ENCODE measurements at places on chromosomes 3 and 15. TPM values are rescaled to one million over a fixed set of nuclear protein-coding genes. Genes with fewer than 3 reads are reported as not detected.

IQCF5 gene
- not detected for total RNA-seq

AMT gene
- total RNA-seq: 33.4 TPM

TGM5 gene
- not detected for total RNA-seq

CYP1A1 gene
- total RNA-seq: 0.27 TPM

PHLDB2 gene
- total RNA-seq: 36.0 TPM

PLA2G4D gene
- not detected for total RNA-seq

SYNPR gene
- total RNA-seq: 3.7 TPM

DNA sequence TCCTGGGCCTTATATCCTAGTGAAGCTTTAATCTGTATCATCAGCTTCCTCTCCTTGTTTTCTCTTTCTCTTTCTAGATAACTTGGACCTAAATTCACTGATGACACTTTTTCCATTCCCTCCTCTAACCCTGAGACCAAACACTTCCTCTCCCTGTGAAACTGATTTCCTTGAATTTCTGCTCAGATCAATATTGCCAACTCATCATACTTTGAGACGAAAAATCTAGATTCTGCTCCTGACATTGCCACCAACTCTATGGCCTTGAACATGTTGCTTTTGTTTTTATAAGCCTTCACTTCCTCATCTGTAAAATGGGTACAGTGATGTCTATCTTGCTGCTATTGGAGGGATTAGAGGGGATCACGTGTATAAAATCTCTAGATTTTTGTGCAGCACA, 42.7 kb upstream of the RASGRF1 start:
- no peak for DNase-seq
- H3K4me3 ChIP-seq: no peak overlapping the region
- H3K36me3 ChIP-seq: no peaks in the 10 kb centered on the region
- H3K4me1 ChIP-seq: peaks cover 9% of the 10 kb centered on the region

GRCh38 chr3:46080124-46080968, 53.1 kb upstream of the XCR1 start:
- H3K4me1 ChIP-seq: peaks cover 12% of the 10 kb centered on the region
- H3K27me3 ChIP-seq: peaks cover 3% of the 10 kb centered on the region
- H3K36me3 ChIP-seq: no peaks in the 10 kb centered on the region
- H3K27ac ChIP-seq: no peak overlapping the region
- H3K4me3 ChIP-seq: no peak overlapping the region

DNA sequence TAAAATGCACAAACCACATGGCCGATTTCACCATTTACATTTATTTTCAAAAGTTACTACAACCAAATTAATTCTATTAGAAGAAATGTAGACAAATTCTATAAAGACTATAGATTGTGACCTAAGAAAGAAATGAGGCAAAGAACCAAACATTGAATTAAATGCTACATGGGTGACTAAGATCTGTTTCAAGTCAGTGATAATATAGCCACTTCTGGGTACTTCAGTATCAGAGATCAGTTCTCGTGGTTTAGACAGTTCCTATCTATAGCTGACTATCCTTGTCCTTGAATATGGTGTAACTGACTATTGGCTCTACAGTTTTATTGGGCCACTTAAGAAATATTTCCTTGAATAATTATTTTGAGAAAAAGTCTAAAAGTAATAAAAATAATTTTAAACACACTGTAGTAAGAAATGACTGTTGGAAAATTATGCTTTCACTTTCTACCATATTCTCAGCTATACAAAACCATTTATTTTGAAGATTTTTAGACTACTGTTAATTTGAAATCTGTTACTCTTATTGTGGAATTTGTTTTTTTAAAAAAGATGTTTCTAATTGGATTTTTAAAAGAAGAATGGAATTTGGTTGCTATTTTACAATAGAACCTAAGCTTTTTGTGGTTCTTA, 14.1 kb downstream of the KCNMB3 start:
- H3K36me3 ChIP-seq: peaks cover 14% of the 10 kb centered on the region
- H3K27me3 ChIP-seq: no peaks in the 10 kb centered on the region
- peaks cover 6% of the 10 kb centered on the region for H3K4me1 ChIP-seq
- DNase-seq: no peak

- H3K27me3 ChIP-seq: peaks cover 12% of the 10 kb centered on the region
- H3K4me1 ChIP-seq: peaks cover 5% of the 10 kb centered on the region
- H3K27ac ChIP-seq: no peak overlapping the region
- H3K36me3 ChIP-seq: no peaks in the 10 kb centered on the region
- no peak overlapping the region for H3K4me3 ChIP-seq
- DNase-seq: no peak
These were observed 397.6 kb upstream of the RGMA start for GRCh38 chr15:93486407-93487117.

DNA sequence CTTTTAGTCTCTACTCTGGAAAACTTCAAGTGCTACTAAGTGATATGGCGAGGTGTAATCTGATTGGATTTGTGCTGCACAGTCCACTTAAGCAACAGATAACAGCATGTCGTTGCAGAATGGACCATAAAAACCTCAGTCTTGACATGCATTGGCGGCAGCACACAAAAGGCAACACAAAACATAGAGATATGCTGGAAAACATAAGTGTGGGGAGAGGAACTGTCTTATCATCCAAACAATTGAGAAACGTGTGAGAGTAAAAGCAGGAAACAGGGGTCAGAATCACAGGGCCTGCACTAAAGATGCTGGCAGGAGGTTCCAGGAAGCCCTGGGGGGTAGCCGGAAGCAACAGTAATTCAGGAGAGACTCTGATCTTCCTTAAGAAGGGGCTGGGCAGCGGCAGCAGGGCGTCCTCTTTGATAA, 82.1 kb downstream of the CGNL1 start:
- peaks cover 13% of the 10 kb centered on the region for H3K36me3 ChIP-seq
- DNase-seq: no peak
- peaks cover 26% of the 10 kb centered on the region for H3K4me1 ChIP-seq

DNA sequence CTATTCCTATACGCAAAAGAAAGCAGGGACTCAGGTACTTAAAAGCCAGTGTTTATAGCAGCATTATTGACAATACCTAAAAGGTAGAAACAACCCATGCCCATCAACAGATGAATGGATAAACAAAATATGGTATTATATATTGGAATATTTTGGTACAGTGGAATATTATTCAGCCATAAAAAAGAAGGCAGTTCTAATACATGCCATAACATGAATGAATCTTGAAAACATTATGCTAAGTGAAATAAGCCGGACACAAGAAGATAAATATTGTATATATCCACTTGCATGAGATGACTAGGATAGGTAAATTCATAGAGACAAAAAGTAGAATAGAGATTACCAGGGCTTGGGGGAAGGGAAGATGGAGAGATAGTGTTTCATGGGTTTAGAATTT, 9.2 kb downstream of the FNDC3B start:
- no peak overlapping the region for H3K27ac ChIP-seq
- H3K4me1 ChIP-seq: peaks cover 19% of the 10 kb centered on the region
- DNase-seq: no peak
- H3K27me3 ChIP-seq: no peaks in the 10 kb centered on the region

GRCh38 chr15:38894243-38894948, 329.8 kb upstream of the RASGRP1 start:
- no peak overlapping the region for H3K4me3 ChIP-seq
- DNase-seq: no peak
- H3K4me1 ChIP-seq: peaks cover 55% of the 10 kb centered on the region
- H3K36me3 ChIP-seq: no peaks in the 10 kb centered on the region
- no peaks in the 10 kb centered on the region for H3K27me3 ChIP-seq
- H3K27ac ChIP-seq: peak overlapping the region; percentile 77

DNA sequence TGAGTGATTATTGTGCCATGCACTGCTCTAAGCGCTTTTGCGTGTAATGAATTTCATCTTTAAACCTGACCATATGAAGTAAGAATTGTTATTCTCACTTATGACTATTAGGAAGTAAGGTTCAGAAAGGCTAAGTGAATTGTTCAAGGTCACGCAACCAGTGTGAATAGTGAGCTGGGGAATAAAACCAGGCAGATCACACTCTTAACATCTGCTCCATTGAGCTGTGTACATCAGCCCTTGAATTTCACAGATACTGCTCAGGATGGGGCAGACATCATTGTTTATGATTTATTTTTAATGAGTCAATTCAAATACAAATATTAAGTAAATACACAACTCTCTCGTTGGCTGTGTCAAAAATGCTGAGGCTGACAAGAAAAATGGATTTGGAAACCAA, 184.5 kb downstream of the FNDC3B start:
- DNase-seq: no peak
- H3K36me3 ChIP-seq: peaks cover 8% of the 10 kb centered on the region
- no peak overlapping the region for H3K27ac ChIP-seq
- peaks cover 29% of the 10 kb centered on the region for H3K4me1 ChIP-seq
- no peaks in the 10 kb centered on the region for H3K27me3 ChIP-seq

- H3K4me1 ChIP-seq: no peaks in the 10 kb centered on the region
- no peaks in the 10 kb centered on the region for H3K36me3 ChIP-seq
- H3K4me3 ChIP-seq: no peak overlapping the region
- no peak overlapping the region for H3K27ac ChIP-seq
- no peak for DNase-seq
These were observed 55.5 kb upstream of the MBNL1 start for GRCh38 chr3:152213203-152213602.

DNA sequence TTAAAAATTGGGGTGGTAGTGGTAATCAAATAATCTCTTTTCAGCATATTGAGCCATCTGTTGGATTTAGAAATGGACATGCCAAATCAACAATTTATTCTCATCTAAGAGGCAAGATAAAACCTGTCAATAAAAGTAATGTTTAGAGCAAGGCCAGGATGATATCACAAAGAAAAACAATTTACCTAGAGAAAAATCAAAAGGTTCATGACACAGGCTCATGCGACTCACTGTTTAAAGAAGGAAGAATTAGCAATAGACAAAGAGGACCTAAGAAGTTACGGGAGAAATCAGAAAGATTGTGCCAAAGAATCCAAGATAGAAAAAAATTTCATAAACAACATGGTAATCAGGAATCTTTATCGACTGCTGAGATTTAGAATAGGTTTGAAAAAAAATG, 868.5 kb upstream of the GBE1 start:
- no peak overlapping the region for H3K27ac ChIP-seq
- H3K36me3 ChIP-seq: no peaks in the 10 kb centered on the region
- H3K27me3 ChIP-seq: no peaks in the 10 kb centered on the region
- DNase-seq: no peak
- no peak overlapping the region for H3K4me3 ChIP-seq
- no peaks in the 10 kb centered on the region for H3K4me1 ChIP-seq

- peak overlapping the region; percentile 56 for H3K27ac ChIP-seq
- H3K4me1 ChIP-seq: peaks cover 9% of the 10 kb centered on the region
- H3K36me3 ChIP-seq: peaks cover 25% of the 10 kb centered on the region
These were observed 134.6 kb downstream of the LRRC28 start for GRCh38 chr15:99385865-99386264.

DNA sequence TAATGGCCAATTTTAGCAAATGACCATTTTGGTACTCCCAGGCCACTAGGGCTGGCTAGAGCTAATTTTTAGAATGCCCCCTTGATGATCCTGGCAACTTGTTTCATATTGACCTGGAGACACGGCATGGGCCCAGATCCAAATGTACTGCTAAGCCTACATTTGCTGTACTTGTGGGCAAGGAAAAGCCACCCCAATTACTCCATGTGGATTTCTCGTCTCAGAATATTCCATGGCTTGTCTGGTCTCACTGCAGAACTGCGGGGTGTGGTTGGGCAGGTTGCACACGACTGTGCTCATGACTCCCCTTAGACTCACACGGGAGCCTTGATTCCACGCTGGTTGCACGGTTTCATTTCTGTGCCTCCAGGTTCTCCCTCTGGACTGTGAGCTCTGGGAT, 140.9 kb downstream of the RPLP1 start:
- H3K4me1 ChIP-seq: peaks cover 27% of the 10 kb centered on the region
- no peaks in the 10 kb centered on the region for H3K36me3 ChIP-seq
- H3K27ac ChIP-seq: no peak overlapping the region
- peaks cover 11% of the 10 kb centered on the region for H3K27me3 ChIP-seq
- H3K4me3 ChIP-seq: no peak overlapping the region

DNA sequence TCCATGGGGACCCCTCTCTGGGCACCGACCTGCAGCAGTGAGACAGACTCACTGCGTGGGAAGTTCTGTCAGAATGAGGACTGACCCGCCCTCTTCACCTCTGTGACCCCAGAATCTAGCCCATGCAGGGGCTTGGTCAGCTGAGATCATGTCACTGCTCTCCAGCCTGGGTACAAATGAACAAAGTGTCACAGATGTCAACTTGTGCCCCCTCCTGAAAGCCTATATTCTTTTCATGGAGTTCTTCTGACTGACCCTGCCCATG, 210.8 kb downstream of the XXYLT1 start:
- H3K36me3 ChIP-seq: peaks cover 5% of the 10 kb centered on the region
- H3K4me1 ChIP-seq: peaks cover 9% of the 10 kb centered on the region
- no peak for DNase-seq

- H3K27ac ChIP-seq: peak overlapping the region; percentile 89
- peaks cover 21% of the 10 kb centered on the region for H3K4me1 ChIP-seq
- DNase-seq: no peak
- H3K36me3 ChIP-seq: peaks cover 15% of the 10 kb centered on the region
- H3K4me3 ChIP-seq: peak overlapping the region; percentile 93
These were observed 2.2 kb downstream of the ST6GAL1 start for GRCh38 chr3:186932281-186933181.

DNA sequence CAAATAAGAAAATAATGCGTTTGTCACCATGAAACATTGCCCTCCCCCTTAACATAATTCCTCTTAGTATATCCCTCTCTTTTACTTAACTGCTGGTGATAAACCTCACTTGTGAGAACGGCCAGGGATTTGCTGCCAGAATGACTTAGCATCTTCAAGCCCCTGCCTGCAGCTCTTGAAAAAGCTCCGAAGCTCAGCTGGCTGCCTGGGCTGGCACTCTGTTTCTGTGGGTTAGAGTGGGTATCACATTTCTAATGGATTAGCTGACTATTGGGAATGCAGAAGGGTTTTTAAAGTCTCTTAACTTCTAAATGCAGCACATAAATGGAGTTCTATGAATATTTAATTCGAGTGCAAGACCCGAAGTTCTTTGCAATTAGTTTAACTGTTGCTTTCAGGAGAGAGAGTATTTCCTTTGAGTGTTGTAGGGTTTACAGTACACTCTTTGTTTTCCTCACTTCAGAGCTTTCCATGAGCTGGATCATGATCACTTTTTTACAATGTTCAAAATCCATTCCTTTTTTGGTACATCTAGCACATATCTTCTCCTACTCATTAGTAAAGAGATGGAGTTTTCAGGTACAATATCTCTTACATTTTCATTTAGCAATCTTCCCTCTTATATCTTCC, 124.7 kb upstream of the RBMS3 start:
- no peak for DNase-seq
- peaks cover 6% of the 10 kb centered on the region for H3K4me1 ChIP-seq
- H3K36me3 ChIP-seq: peaks cover 5% of the 10 kb centered on the region
- no peaks in the 10 kb centered on the region for H3K27me3 ChIP-seq

GRCh38 chr3:104402902-104403301, 963.8 kb upstream of the ALCAM start:
- no peaks in the 10 kb centered on the region for H3K27me3 ChIP-seq
- H3K4me1 ChIP-seq: no peaks in the 10 kb centered on the region
- H3K27ac ChIP-seq: no peak overlapping the region
- H3K4me3 ChIP-seq: no peak overlapping the region
- H3K36me3 ChIP-seq: peaks cover 2% of the 10 kb centered on the region

DNA sequence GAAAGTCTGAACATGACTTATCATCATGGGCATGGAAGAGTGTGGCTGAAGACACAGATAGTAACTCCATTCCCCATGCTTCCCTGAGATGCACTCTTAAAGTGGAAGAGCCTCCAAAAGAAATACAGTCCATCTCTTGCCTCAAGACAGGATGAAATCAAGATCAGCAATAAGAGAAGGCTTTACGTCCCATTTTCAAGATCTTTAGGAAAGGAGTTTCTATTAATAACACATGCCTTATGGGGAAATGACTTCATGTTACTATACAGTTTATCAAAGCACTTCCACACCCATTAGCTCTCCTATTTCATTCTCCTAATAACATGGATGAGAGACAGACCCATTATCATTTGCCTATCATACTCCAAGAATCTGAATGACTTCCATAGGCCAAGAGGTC, 6.1 kb upstream of the KBTBD12 start:
- peaks cover 11% of the 10 kb centered on the region for H3K4me1 ChIP-seq
- DNase-seq: no peak
- no peak overlapping the region for H3K27ac ChIP-seq
